ENCODE measurements at places on chromosomes 12 and 14. TPM values are rescaled to one million over a fixed set of nuclear protein-coding genes. Genes with fewer than 3 reads are reported as not detected.

Gene KLRK1
- total RNA-seq, result not detected

Gene LYSET
- total RNA-seq, result 14.4 TPM

Gene MEG3
- 12.7 TPM for total RNA-seq

Gene SERPINA5
- total RNA-seq, result not detected

Gene SLC35F4
- total RNA-seq, result not detected

Gene SPX
- 1.3 TPM for total RNA-seq

Gene RASAL1
- total RNA-seq, result not detected

Gene DCP1B
- total RNA-seq, result 12.8 TPM

Data from thoracic aorta endothelial cell (primary cell).